ENCODE measurements at places on chromosomes 4 and X. TPM values are rescaled to one million over a fixed set of nuclear protein-coding genes. Genes with fewer than 3 reads are reported as not detected.

GRCh38 chrX:103780336-103781061 is 3.9 kb downstream of the PLP1 start:
- DNase-seq = no peak

- no peak for DNase-seq
These were observed at the start of gene PRDM8 for GRCh38 chr4:80196922-80197573. Gene PRDM8 (plus strand): TSS chr4:80197503. CDS start chr4:80200081, 2,578 bp downstream.

The SHISA3 gene
- total RNA-seq = not detected

The AKAP4 gene
- 0.11 TPM for total RNA-seq

GRCh38 chr4:30744386-30744785 is 24.2 kb downstream of the PCDH7 start:
- no peak for DNase-seq

DNA sequence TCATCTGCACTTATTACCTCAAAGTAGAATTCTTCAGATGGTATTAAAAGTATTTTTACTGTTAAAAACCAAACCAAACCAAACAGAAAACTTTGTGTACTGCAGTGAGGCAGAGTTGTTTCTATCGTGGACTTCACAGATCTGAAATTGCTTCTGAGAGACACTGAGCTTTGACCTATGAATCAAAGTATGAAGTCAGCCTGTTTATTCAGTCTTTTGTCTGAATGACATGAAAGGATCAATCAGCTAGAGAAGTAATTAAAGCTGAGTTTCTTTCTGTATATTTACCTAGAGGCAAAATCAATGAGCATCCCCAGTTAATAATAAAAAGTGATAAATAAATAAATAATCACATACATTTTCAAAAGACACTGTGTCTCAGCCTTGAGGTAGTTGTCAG is 2121.0 kb downstream of the PCDH7 start:
- DNase-seq = no peak

- DNase-seq = no peak
These were observed 585.0 kb downstream of the STPG2 start for GRCh38 chr4:97558204-97558778.

DNA sequence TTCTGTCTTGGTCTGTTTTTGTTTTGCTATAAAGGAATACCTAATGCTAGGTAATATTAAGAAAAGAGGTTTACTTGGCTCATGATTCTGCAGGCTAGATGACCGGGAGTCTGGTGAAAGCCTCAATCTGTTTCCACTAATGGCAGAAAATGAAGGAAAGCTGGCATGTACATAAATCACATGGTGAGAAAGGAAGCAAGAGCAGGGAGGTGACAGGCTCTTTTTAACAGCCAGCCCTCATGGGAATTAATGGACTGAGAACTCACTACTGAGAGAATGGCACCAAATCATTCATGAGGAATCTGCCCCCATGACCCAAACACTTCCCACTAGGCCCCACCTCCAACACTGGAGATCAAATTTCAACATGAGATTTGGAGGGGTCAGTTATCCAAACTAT is 27.6 kb downstream of the SATL1 start:
- DNase-seq = no peak

DNA sequence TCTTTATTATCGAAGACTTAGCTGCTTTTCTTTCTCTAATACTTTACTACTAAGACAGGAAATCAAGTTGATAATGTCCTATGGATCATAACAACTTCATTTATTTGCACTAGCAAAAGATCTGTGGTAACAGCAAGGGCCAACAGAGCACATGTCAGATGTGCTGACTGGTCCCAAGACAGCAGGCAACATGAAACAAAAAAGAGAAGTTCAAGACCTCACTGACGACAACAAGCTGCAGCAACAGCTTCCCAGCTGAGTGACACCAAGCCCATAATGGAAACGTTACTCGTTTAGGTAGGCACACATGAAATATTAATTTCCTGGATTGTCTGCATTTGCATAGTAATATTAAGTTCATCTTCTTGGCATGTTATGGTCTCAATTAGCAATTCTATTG is 126.9 kb downstream of the UNC5C start:
- DNase-seq = no peak

- DNase-seq = no peak
These were observed 183.7 kb downstream of the DKK2 start for GRCh38 chr4:106852426-106852825.

DNA sequence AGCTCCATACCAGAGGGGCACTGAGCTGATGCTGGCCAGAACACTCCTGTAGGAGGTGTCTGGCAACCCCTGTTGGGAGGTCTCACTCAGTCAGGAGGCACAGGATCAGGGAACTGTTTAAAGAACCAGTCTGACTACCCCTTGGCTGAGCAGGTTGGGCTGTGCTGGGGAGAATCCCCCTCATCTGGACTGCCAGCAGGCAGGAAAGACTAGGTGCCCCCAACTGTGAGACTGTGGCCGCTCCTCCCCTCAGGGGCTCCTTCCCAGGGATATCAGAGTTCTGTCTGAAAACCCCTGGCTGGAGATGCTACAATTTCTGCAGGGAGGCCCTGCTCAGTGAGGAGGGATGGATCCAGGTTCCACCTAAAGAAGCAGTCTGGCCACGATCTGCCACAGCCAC is 245.3 kb downstream of the MAPK10 start:
- no peak for DNase-seq

The SLC10A3 gene
- 31.6 TPM for total RNA-seq

- DNase-seq = no peak
These were observed 485 bp downstream of the AADAT start for GRCh38 chr4:170089274-170089667.

DNA sequence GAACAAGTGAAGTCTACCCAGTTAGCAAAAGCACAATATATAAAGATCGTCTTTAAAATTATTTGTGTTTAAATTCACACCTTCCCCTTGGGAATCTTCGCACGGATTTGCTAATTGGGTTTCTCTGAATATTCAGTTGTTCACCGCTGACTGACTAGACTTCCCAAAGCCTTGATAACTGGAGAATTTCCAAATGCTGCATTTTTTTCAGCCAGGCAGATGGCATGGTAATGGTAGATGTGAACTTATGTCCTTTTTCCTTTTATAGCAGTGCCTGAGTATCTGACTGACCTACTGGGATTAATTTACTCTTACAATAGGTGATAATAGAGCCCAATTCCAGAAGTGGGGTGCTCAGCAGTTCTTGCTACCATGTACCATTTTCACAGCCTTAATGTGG is 548.1 kb downstream of the PACRGL start:
- DNase-seq = no peak

- no peak for DNase-seq
These were observed 230.6 kb upstream of the CPEB2 start for GRCh38 chr4:14771504-14772175.

- DNase-seq = no peak
These were observed 13.1 kb downstream of the RP2 start for GRCh38 chrX:46849933-46850332.

GRCh38 chrX:121179972-121180371 is 132.6 kb downstream of the GLUD2 start:
- DNase-seq = no peak

The FAM149A gene
- total RNA-seq = not detected

GRCh38 chr4:2353222-2354107 is 65.0 kb downstream of the ZFYVE28 start:
- DNase-seq = no peak

The ATP5ME gene
- total RNA-seq = 535 TPM

- no peak for DNase-seq
These were observed 17.5 kb downstream of the PALLD start for GRCh38 chr4:168514249-168514852.

- no peak for DNase-seq
These were observed 6.9 kb downstream of the MTMR1 start for GRCh38 chrX:150700107-150700506.

The TMEM31 gene
- not detected for total RNA-seq

The AMER1 gene
- total RNA-seq = 5.0 TPM

GRCh38 chr4:181475781-181476507 is 767.3 kb upstream of the TENM3 start:
- no peak for DNase-seq

GRCh38 chrX:150258463-150259430 is 104.4 kb upstream of the MAMLD1 start:
- no peak for DNase-seq

- DNase-seq = no peak
These were observed 43.6 kb upstream of the DCTD start for GRCh38 chr4:182960746-182961145.

DNA sequence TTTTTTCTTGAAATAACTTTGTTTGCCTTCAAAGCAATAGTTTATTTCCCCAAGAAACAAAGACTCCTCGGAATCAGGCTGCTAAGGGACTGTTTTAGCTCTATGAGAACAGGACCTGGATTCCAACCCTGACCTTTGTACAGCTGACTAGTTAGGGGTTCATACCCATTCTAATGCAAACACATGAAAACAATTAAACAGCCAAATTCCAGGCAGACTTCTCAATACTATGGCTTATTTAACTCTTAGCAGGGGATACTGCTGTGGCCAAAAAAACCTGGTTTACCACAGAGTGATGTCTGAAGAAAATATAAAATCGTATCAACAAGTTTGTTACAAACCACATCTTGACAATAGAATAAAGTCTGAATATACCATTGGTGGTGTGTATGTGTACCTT is 129.6 kb upstream of the INTU start:
- no peak for DNase-seq

The PHKA1 gene
- 8.0 TPM for total RNA-seq

DNA sequence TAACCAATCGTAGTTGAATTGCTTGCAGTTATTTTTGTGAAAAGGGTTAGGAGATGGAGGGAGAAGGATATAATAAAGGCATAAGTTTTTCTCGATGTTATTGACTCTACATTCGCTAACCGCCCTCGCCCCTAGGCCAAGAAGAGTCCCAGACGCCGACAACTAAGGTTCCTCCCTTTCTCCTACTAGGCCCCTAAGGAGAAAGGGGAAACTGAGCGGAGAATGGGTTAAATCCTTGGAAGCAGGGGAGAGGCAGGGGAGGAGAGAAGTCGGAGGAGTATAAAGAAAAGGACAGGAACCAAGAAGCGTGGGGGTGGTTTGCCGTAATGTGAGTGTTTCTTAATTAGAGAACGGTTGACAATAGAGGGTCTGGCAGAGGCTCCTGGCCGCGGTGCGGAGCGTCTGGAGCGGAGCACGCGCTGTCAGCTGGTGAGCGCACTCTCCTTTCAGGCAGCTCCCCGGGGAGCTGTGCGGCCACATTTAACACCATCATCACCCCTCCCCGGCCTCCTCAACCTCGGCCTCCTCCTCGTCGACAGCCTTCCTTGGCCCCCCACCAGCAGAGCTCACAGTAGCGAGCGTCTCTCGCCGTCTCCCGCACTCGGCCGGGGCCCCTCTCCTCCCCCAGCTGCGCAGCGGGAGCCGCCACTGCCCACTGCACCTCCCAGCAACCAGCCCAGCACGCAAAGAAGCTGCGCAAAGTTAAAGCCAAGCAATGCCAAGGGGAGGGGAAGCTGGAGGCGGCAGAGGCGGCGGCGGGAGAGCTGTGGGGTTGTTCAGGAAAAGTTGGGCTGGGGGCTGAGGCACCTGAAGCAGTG is 5.9 kb downstream of the ATOH1 start:
- DNase-seq = no peak

GRCh38 chr4:114694770-114695169 is 96.2 kb downstream of the UGT8 start:
- peak; percentile 13 for DNase-seq

DNA sequence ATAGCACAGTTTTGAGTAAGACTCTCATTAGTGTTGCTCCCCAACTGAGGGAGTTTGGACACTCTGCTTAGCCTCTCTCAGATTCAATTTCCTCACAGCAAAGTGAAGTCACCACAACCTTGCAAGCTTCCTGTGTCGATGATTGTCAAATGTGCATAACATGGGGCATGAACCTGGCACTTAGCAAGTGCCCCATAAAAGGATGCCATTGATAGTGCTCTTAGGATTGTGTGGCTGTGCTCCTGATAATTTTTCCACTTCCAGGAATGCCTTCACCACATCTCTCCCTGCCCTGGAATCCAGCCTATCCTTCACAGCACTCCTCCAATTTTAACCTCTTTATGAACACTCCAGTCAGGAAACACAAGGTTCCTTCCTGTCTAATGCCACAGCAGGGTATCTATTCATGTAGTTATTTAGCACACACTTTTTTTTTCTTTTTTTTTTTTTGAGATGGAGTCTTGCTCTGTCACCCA is 309.4 kb downstream of the PPP3CA start:
- no peak for DNase-seq

The GAB1 gene
- 10.3 TPM for total RNA-seq

- DNase-seq = no peak
These were observed 209.4 kb upstream of the NEIL3 start for GRCh38 chr4:177100307-177100706.

The CSN1S1 gene
- not detected for total RNA-seq

The CXCL1 gene
- 0.22 TPM for total RNA-seq
